ENCODE measurements at places on chromosomes 7 and 10. TPM values are rescaled to one million over a fixed set of nuclear protein-coding genes. Genes with fewer than 3 reads are reported as not detected.

Gene SLC13A4
- total RNA-seq: not detected

Gene PAX4
- total RNA-seq: not detected

Gene MRLN
- not detected for total RNA-seq

Gene GDF10
- total RNA-seq: 5.6 TPM

Gene OR2A1
- 0.17 TPM for total RNA-seq

Gene CCM2
- 40.3 TPM for total RNA-seq

Gene ARMH3
- total RNA-seq: 12.9 TPM

Gene FZD8
- 5.4 TPM for total RNA-seq

Gene FOXI2
- total RNA-seq: 0.17 TPM

Gene FZD1
- 21.8 TPM for total RNA-seq

Gene FASTK
- total RNA-seq: 63.0 TPM

Gene NUTM2B
- 0.58 TPM for total RNA-seq

Gene ZNF736
- 4.8 TPM for total RNA-seq
